ENCODE measurements at places on chromosomes 2 and 18. TPM values are rescaled to one million over a fixed set of nuclear protein-coding genes. Genes with fewer than 3 reads are reported as not detected.

- peak; percentile 88 for DNase-seq
- no peaks in the 10 kb centered on the region for H3K36me3 ChIP-seq
- H3K4me1 ChIP-seq: peaks cover 41% of the 10 kb centered on the region
- no peak overlapping the region for H3K27ac ChIP-seq
- peaks cover 77% of the 10 kb centered on the region for H3K27me3 ChIP-seq
- H3K4me3 ChIP-seq: no peak overlapping the region
Observed at GRCh38 chr2:120343433-120344105, 2.4 kb upstream of the INHBB start.

DNA sequence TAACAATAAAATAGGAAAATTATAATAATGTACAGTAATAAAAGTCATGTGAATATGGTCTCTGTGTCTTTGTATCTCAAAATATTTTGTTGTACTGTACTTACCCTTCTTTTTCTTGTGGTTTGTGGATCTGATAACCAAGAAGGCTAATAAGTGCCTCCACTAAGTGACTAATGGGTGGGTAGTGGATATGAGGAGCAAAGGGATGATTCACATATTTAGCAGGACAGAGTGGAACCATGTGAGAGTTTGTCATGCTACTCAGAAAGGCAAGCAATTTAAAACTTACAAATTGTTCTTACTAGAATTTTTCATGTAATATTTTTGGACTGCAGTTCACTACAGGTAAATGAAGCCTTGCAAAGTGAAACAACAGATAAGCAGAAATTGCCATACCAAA is 1241.2 kb upstream of the CDH2 start:
- H3K27ac ChIP-seq: no peak overlapping the region
- H3K4me1 ChIP-seq: no peaks in the 10 kb centered on the region
- H3K27me3 ChIP-seq: no peaks in the 10 kb centered on the region
- DNase-seq: no peak
- no peaks in the 10 kb centered on the region for H3K36me3 ChIP-seq

Gene WDR7
- 36.4 TPM for total RNA-seq

Gene AGXT
- not detected for total RNA-seq
